GM18507 (cell line): ENCODE measurements at places on chromosomes 16 and 17.

DNA sequence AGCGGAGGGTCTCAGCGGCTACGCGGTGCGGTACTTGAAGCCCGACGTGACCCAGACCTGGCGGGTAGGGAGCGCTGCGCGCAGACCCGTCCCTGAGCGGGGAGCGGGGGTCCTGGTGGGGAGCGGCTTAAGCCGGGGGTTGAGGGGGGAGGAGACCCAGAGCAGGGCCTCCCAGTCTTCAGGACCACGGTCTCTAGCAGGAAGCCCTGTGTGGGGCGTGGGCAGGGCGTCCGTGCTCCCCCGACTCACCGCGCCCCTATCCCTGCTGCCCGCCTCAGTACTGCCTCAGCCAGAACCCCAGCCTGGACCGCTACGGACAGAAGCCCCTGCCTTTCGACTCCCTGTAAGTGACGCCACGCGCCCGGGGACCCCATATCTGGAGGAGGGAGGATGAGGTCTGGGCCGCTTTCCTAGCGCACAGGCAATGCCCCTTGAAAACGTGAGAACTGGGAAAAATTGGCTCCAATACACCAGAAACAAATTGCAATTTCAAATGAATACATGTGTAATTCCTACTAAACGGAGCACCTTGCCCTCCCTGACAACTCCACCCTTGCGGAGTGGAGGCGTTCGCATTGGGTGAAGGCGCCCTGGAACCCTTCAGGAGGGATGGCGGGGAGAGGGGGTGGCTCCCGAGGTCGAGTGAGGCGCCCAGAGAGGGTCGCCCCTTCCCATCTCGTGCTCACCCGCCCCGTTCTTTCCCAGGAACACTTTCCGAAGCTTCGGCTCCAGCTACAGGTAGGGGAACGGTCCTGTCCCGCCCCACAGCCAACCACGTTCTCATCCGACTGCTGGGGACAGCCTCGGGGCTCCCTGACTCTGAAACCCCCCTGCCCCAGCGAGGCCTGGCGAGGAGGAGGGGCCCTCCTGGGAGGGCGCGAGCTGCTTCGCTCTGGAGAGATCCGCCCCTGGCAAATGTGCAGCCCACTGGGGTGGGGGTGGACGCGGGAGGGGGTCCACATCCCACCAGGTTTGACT is 14.6 kb upstream of the CNGB1 start:
- no peak for DNase-seq

DNA sequence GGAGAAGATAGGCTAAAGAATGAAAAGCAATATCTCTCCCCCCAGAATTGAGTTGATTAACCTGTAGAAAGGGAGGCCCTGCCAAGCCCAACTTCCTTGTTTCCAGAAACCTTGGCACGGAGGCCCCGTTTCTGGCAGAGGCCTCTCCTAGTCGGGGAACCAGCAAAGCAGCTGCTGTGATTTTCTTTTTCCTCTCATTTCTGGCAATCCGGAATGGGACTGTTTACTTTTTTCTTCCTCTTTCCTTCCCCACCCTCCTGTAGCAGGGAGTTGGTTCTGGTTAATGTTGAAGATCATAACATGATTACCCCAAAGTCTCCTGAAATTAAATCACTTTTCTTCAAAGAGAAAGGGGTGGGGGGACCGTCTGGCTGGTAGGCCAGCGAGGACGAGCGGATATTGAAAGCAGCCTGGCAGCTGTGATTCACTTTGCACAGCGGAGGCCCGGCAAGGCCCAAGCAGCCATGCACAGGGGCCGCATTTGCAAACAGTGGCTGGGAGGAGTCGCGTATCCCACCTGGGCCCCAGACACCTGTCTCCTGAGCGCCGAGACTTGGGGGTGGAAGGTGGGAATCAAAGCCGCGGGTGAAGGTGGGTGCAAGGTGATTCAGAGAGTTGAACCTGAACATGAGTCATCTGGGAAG is 51.5 kb downstream of the NTN1 start:
- no peak for DNase-seq

DNA sequence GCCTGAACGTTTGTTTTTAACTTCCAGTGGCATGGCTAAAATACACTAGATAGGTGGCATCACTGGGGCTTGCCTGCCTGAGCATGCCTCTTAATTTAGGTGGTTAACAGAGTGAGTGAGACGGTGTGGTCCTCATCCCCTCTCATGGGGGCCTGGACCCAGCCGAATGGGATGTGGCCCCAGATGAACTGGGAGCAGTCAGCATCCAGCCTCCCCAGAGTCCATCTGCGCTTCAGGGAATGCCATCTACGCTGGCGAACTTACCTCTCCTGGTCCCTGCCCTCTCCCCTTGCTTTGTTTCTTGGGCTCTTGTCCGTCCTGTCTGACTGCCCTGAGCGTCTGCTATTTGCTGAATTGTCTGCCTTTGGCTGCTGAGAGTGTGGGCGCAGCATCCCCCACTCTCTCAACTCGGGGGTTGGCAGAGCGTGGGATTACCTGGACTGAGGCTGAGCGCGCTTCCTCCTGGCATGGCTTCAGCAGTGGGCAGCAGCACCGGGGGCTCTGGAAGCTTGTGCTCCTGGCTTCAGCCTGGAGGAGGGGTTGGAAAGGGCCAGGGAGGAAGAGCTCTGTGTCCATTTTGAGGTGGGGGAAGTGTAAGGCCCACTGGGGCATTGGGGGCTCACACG is 2.1 kb downstream of the RAB40C start:
- DNase-seq: no peak

GRCh38 chr17:16215002-16215272 is 397 bp downstream of the NCOR1 start:
- no peak for DNase-seq

- DNase-seq: no peak
Observed at GRCh38 chr17:5272322-5272721, 9.8 kb upstream of the RABEP1 start.

- no peak for DNase-seq
Observed at GRCh38 chr16:1942047-1942809, 771 bp downstream of the MSRB1 start.

DNA sequence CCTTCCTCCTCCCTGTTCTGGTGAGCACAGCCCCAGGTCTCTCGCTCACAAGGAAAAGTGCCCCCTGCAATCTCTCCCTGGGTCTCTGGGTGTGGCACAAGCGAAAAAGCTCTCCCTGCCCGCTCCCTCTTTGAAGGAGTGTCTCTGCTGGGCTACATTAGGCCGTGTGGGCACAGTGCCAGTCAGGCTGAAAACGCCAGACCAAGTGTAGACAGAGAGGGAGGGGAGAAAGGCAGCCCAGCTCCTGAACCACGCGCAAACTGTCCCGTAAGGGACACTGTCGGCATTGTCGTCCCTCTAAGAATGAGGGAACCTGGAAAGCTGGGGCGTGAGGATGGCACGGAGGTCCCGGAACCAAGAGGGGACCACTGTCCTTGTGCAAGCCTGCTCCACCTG is 3.9 kb downstream of the SMIM5 start:
- no peak for DNase-seq

DNA sequence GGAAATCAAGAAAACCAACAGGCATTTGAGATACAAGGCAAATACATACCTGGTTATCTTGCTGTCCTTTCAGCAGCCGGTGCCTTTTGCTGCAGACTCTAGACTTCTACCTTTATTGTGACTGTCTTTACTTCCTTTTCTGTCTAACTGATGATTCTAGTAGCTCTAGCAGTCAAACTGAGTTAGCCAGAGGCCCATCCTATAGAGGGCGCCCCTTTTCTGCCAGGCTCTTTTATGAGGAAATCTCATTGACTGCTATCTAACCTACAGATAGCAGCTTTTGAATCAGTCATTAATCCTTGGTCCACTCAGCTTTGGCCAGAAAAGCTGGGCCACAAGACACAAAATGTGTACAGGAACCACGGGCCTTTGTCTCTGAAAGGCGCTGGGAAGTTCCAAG is 87.5 kb upstream of the WSB1 start:
- DNase-seq: no peak

- no peak for DNase-seq
Observed at GRCh38 chr16:2190659-2191445, 5.6 kb downstream of the CASKIN1 start.

DNA sequence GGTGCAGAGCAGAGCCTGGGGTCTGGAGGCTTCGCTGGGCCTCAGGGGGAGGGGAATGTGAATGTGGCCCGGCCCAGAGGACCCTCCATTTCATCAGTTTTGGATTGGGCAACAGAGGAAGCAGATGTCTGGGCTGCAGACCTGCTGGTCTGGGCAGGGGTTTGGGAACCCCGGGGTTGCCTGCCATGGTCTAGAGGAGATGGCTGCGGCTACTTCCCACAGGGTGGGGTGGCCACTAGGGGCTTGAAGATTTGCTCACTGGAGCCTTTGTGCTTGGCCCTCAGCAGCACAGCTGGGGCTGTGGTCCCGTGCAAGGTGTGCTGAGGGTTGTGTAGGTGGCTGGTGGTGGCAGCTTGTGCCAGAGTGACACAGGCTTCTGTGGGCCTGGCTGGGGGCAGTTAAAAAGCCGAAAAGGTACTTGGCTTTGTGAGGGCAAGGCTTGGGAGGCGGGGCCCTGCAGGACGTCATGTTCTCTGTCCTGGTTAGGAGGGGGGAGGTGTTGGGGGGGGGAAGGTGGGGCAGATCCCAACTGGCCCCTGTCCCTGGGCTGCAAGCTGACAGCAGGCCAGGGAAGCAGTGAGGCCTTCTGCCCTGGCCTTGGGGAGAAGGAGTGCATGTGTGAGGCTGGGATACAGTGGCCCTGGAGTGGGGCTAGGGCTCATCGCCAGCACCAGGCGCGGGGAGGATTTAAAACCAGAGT is 98.0 kb downstream of the KPNA2 start:
- no peak for DNase-seq

GRCh38 chr16:82094942-82095540 is 60.0 kb downstream of the HSD17B2 start:
- DNase-seq: no peak

DNA sequence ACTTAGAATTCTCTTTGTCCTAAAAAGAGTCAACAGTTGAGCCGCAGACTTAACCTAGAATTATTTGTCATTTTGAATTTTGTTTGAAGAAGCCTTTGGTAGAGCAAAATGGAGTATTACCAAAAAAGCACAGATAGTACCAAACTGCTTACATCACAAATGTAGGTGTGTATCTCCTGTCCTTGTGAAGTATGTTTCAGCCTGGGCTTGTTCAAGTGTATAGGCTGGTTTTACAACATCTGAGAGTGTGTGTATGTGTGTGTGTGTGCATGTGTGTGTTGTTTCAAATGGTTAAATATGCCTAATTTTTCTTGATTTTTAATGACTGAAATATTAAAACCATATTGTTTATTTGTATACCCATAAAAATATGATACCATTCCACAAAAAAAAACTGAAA is 188.7 kb upstream of the AXIN2 start:
- DNase-seq: no peak

- DNase-seq: no peak
Observed at GRCh38 chr16:79018650-79019429, 581.7 kb downstream of the MAF start.

DNA sequence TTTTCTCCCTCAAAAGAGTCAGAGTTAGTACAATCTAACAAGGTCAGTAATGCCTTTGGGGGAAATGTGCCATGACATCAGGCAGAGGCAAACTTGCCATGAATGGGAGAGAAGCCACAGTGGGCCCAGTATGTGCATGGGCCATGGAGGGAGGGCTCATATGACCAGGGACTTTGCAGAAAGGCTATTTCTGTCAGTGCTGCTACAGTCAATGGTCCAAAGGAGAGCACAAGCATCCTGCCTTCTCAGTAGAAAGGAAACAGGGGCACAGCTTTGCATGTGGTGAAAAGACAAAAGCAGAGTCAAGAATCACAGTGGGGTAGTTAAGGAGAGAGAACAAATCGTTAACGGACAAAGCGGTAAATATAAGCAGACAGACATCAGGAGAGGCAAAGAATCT is 11.2 kb upstream of the CORO6 start:
- no peak for DNase-seq

- no peak for DNase-seq
Observed at GRCh38 chr16:1907226-1907860, 10.9 kb downstream of the HS3ST6 start.

DNA sequence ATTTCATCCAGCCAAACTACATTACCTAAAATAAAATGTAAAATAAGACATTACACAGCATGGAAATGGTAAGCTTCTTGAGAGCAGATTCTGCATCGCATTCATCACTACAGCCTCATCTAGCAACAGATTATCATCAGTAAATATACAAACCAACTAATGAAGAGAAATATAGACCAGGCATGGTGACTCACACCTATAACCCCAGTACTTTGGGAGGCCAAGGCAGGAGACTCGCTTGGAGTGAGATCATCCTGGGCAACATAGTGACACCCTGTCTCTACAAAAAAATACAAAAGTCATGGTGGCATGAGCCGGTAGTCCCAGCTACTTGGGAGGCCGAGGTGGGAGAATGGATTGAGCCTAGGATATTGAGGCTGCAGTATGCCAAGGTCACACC is 19.9 kb downstream of the NCBP3 start:
- DNase-seq: no peak

DNA sequence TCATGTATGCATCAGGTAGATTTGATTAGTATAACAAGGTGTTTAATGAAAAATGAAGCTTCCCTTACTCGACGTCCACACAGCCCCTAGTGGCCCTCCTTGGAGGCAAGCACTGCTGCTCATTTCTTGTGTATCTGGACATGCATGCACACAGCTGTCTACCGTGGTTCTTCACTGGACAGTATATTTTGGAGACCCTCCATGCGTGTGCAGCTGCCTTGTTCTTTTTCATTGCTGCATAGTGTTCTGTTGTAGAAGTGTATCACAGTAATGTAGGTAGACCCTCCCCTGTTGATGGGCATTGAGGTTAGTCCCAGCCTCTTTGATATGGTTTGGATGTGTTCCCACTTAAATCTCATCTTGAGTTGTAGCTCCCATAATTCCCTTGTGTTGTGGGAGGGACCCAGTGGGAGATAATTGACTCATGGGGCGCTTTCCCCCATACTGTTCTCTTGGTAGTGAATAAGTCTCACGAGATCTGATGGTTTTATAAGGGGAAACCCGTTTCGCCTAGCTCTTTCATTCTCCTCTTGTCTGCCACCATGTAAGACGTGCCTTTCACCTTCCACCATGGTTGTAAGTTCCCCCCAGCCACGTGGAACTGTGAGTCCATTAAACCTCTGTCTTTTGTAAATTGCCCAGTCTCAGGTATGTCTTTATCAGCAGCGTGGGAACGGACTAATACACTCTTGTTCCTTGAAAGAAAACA is 6.3 kb downstream of the CMIP start:
- no peak for DNase-seq

DNA sequence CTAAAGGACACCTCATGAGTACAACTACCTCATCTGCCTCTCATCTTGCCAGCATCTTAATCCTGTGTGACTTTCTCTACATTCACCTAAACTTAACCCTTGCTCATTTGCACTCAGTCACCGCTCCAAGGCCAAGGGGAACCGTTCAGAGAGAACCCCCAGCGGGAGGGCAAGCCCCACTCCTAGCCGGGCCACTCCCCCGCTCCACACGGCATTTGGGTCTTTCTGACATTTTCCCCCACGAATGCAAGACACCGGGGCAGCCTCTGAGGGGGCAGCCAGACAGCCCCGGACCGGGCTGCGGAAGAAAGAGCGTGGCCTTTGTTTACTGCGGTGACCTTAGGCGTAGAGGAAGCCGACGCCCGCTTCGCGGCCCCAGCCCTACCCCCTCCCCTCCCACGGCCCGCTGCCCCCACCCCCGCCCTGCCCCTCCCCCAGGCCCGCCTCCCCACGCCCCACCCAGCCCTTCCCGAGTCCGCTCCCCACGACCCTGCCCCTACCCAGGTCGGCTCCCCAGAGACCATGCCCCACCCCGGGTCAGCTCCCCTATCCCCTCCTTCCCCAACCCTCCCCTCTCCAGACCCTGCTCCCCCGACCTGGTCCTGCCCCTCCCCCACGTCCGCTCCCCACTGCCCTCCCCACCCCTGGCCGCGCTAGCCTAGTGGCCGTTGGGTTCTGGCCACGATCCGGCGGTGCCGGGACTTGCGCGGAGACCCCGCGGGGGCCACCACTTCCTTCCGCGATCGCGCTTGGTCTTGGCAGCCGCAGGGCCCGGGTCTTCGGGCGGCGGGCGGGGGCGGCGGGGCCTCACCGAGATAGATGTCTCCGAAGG is 789 bp downstream of the CSNK1D start:
- peak; percentile 46 for DNase-seq
